NCI-H1436 (cell line): ENCODE measurements at places on chromosomes 7 and 10.
A peak's percentile ranks its signal among the peaks of the same experiment; 100 is the strongest.

DNA sequence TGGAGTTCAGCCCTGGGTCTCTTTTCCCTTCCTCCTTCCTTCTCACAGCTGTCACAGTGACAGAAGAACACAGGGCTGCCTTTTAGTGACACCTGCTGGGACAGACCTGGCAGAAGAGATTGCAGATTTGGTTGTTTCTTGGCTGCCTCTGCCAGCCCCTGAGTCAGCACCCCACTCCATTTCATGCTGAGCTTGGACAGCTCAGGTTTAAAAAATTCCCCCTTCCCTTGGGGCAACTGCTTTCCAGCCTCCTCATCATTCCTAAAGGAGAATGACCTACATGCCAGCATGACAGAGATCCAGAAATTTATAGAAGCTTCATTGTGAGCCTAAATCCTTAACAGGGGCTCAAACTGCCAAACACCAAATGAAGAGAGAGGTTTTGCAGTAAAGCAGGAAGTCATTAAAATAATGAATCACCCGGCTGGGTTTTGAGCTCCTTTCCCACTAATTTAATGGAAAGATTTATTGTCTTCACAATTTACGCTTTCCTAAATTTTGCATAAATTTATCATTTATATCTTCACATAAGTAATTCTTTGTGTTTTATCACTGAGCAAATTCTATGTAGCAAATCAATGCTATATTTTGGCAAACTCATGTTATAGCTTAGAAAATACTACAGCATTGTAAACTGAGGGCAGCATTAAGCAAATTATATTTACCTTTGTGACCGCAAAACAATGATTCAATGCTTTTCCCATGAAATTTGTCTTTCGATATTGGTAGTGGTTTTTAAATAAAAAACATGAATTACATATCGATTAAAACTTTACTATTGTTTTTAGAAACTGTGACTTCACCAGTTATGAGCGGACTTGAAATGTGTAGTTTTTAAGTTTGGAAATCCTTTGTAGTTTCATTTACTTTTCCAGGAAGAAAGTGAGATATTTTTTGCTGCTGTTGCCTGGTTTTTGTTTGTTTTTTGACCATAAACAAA, 399.5 kb upstream of the ANKRD30A start:
- peak; percentile 78 for DNase-seq

DNA sequence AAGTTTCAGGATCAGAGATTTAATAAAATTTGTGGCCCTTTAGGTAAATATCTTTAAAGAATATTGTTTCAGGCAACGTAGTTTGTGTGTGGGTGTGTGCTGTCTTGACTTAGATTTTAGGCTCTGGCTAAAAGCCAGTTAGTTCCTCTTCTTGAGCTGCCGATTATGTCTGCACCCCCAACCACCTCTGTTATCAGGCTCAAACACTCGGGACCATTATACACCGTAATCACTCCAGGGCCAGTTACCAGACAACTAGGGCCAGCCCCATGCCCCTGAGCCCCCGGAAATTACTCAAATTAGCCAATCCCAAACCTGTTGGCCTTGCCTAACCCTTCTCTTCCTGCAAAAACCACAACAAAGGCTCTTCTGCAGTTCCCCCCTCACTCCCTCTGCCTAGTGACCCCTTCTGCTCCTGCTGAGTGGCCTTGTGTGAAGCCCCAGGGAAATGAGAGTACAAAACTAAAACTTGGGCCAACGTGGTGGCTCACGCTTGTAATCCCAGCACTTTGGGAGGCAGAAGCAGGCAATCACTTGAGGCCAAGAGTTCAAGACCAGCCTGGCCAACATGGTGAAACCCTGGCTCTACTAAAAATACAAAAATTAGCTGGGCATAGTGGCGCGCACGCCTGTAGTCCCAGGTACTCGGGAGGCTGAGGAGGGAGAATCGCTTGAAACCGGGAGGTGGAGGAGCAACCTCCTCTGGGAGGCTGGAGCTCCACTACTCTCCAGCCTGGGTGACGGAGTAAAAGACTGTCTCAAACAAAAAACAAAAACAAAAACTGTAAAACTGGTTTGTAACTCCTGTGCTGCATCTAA, 9.2 kb upstream of the HNRNPF start:
- DNase-seq: no peak

GRCh38 chr10:106284802-106285587, 879.5 kb downstream of the SORCS1 start:
- no peak for DNase-seq

GRCh38 chr10:104690959-104691358, 49.9 kb downstream of the SORCS3 start:
- DNase-seq: no peak
